ENCODE measurements at places on chromosomes 2 and 18.

- DNase-seq = no peak
Measured at GRCh38 chr2:150387586-150388288, 99.7 kb downstream of the RND3 start.

DNA sequence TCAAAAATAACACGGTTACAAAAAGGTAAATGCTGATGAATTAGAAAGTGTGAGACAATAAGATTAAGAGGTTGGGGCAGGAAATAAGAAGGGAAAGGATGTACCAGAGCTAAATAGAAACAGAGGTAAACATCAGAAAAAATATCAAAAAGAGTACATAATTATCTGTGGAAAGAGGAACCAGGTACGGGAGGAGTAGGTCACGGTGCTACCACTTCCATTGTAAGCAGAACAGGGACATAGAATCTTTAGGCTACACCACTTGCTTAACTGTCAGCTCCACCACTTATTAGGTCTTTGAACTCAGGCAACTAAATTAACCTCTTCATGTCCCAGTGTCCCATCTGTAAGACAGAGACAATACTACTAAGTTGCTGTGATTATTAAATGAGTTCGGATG is 350.3 kb downstream of the LRATD1 start:
- DNase-seq = no peak

DNA sequence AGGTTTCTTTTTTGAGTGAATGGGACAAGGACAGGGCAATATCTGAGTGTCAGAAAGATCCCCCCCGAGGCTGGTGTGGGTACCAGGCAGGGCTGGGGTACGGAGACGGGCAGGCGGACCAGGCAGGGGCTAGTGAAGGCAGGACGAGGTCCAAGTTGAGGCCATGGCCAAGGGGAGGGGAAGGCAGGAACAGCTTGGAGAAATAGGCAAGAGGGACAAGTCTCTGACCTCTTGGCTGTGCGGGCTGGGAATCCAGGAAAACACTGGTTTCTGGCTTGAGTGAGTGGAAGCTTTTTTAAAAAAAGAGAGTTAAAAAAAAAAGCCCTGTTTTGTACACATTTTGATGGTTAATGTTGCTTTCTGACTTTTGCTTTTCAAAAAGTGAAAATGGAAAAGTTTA is 30.3 kb downstream of the ASAP2 start:
- no peak for DNase-seq

- DNase-seq = no peak
Measured at GRCh38 chr2:237222601-237223041, 136.9 kb downstream of the COPS8 start.

DNA sequence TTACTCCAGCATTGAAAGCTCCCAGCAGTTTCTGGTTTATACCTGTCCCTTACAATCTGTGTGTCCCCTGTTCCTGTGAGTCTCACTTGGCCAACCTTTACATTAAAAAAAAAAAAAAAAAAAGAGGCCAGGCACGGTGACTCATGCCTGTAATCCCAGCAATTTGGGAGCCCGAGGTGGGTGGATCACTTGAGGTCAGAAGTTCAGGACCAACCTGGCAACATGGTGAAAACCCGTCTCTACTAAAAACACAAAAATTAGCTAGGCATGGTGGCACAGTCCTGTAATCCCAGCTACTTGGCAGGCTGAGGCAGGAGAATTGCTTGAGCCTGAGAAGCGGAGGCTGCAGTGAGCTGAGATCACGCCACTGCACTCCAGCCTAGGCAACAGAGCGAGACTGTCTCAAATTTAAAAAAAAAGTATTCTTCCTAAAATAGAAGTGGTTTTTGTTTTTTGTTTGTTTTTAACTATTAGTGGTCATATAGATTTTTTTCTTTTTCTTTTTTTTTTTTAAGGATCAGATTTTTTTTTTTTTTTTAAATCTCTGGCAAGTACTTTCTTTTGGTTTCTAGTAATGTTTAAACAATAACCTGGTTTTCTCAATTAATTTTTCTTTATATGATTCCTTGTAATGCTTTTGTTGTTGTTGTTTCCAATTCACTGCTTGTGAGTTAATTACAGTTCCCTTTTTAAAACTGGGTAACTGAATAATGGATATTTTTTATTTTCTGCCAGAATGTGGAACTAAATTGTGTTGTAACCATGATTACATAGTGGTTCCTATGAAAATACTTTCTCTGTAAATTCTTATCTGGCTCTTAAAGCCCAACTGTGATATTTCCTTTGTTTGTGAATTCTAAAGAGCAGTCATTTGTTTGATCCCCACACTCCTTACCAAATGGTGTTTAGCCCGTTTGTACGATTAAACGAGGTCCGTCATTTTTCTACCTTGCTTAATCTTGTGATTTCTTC is 116.8 kb downstream of the CTAGE1 start:
- DNase-seq = no peak

- no peak for DNase-seq
Measured at GRCh38 chr2:230666885-230667712, 45.5 kb upstream of the CAB39 start.

DNA sequence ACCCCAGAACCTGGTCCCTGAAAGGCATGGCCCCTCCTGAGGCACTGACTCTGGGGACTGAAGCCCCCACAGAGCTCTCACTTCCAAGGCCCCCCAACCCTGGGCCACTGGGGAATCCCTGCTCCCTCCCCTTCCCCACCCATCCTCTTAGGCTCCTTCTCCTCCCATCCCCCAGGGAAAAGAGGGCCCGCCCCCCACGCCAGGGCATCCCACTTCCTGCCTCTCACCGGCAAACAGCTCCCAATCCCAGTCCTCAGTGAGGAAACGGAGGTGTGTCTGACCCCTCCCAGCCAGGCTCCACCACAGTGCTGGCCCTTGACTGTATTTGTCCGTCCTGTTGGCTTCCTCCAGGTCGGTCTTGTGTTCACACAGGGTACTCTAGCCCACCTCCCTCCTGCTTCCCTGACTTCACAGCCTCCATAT is 35.0 kb upstream of the PTMA start:
- no peak for DNase-seq

- no peak for DNase-seq
Measured at GRCh38 chr18:45213040-45213333, 402.3 kb upstream of the SLC14A2 start.

DNA sequence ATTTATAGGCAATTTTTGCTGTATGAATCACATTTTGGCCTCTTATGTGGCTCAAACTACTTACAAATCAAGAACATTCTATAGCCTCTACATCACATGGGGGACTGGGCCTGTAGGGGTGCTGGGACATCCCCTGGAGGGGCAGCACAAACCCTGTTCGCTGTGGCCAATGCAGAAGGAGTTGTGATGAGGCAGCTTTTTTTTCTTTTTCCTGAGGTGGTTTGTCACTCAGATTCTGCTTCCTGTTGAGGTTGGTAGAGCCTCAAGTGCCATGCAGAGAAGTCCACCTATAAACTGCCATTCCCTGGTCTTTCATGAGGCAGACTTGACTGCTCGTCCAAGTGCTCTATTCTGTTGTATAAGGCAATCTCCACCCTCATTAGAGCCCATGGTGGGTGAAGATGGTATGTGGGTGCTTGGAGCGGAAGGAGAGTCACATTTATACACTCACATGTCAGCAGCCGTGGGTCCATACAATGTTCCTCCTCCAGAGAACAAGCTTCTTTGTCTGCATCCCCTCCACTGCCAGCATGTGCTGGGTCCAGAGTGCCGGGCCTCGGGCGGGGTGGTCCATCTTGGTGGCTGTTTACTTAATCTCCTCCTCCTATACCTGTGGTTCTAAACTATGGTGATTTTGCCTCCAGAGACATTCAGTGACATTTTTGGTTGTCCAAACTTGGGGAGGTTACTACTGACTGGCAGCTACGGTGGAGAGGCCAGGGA is 120.3 kb downstream of the ACOXL start:
- no peak for DNase-seq

DNA sequence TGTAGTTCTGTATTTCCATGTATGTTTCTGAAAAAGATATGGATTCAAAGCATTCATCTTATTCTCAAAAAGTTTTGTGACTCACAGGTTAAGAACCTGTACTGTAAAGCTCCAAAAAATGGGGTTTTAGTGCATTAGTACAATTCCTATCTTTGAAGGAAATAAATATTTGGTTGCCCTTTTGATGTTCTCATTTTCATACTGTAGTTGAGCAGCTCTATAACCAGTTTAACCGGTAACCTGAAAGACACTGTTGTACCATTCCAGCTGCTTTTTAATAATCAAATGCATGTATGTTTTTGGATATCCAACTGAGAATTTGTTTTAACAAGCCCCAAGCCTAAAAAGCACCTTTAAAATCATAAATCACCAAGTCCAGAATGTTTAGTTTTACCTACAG is 9.6 kb upstream of the OSGEPL1 start:
- DNase-seq = no peak

GRCh38 chr18:11286431-11286830 is 137.1 kb upstream of the PIEZO2 start:
- DNase-seq = no peak

- no peak for DNase-seq
Measured at GRCh38 chr2:57809230-57809629, 237.4 kb upstream of the VRK2 start.

GRCh38 chr2:71299507-71299906 is 32.1 kb upstream of the ZNF638 start:
- DNase-seq = peak; percentile 20

- DNase-seq = no peak
Measured at GRCh38 chr2:36413218-36413617, 57.6 kb downstream of the CRIM1 start.
